Activated CD4-positive, alpha-beta T cell treated with anti-CD3 and anti-CD28 coated beads for 36 hours (primary cell): ENCODE measurements at places on chromosomes 3 and 15. TPM values are rescaled to one million over a fixed set of nuclear protein-coding genes. Genes with fewer than 3 reads are reported as not detected.
A peak's percentile ranks its signal among the peaks of the same experiment; 100 is the strongest.

- H3K27me3 ChIP-seq: no peaks in the 10 kb centered on the region
- peaks cover 29% of the 10 kb centered on the region for H3K4me1 ChIP-seq
Measured at GRCh38 chr3:10206166-10206511, 41.4 kb downstream of the IRAK2 start.

GRCh38 chr3:420584-420983, 224.0 kb downstream of the CHL1 start:
- no peaks in the 10 kb centered on the region for H3K4me1 ChIP-seq
- H3K27ac ChIP-seq: no peak overlapping the region
- H3K36me3 ChIP-seq: no peaks in the 10 kb centered on the region
- peaks cover 2% of the 10 kb centered on the region for H3K27me3 ChIP-seq
- H3K4me3 ChIP-seq: no peak overlapping the region

- H3K27ac ChIP-seq: no peak overlapping the region
- no peaks in the 10 kb centered on the region for H3K4me1 ChIP-seq
- no peaks in the 10 kb centered on the region for H3K36me3 ChIP-seq
- H3K27me3 ChIP-seq: peaks cover 11% of the 10 kb centered on the region
- no peak overlapping the region for H3K4me3 ChIP-seq
- DNase-seq: no peak
Measured at GRCh38 chr3:107512108-107512507, 10.7 kb upstream of the BBX start.

DNA sequence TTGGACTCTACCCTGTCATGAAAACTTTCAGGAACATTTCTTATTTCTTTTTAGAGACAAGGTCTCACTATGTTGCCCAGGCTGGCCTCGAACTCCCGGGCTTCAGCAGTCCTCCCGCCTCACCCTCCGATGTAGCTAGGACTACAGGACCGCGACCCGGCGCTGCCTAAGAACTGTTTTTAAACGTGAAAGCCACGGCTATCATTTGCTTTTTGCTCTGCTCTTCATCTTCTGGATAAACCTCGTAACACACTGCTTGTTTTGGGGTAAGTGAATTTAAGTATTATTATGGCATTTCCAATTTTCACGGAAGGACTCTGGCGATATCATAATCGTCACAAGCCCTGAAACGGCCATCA, 14.3 kb upstream of the CCNL1 start:
- H3K4me1 ChIP-seq: peaks cover 20% of the 10 kb centered on the region
- DNase-seq: peak; percentile 55
- H3K4me3 ChIP-seq: peak overlapping the region; percentile 94
- H3K27ac ChIP-seq: peak overlapping the region; percentile 99
- H3K27me3 ChIP-seq: no peaks in the 10 kb centered on the region

GRCh38 chr3:160702290-160702689, 25.3 kb downstream of the ARL14 start:
- DNase-seq: no peak
- H3K36me3 ChIP-seq: no peaks in the 10 kb centered on the region
- peaks cover 3% of the 10 kb centered on the region for H3K4me1 ChIP-seq
- H3K4me3 ChIP-seq: no peak overlapping the region
- H3K27ac ChIP-seq: no peak overlapping the region

TMEM266 gene
- total RNA-seq: not detected

TMEM212 gene
- not detected for total RNA-seq
